ENCODE measurements at places on chromosomes 11 and 22.

- no peak for DNase-seq
These were observed 75.0 kb downstream of the JRKL start for GRCh38 chr11:96464700-96465307.

- no peak for DNase-seq
These were observed 4.3 kb downstream of the ZC3H12C start for GRCh38 chr11:110097459-110098012.

DNA sequence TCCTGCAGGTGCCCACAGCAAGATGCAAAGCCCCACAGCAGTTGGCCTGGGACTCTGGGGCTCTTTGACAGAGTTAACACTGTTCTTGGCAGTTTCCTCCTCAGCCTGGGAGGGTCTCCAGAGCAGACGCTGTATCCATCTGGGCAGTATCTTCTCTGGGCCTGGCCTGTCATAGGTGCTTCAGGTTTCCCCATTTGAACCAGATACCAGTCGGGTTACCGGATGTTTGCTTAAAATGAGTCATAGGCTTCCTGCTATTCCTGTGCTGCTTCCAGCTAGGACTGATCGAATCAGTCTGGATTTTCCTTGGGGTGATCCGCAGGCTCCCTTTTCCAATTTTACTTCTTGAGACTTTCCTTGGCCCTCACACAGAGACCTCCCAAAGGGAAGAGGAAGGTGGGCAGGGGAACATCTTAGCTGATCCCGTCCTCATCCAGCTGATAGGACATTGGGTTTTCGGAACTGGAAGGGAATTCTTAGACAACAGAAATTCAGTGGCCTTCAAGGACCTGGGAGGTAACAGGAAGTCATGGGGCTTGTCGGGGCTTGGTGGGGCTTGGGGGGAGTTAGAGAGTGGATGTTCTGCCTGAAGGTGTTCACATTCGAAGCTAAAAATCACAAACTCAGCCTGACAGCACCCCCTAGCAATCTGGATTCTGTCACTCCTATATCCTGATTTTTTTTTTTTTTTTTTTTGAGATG is 2.4 kb upstream of the RANGAP1 start:
- DNase-seq: no peak

- DNase-seq: no peak
These were observed 62.1 kb downstream of the TCF20 start for GRCh38 chr22:42208362-42208761.

DNA sequence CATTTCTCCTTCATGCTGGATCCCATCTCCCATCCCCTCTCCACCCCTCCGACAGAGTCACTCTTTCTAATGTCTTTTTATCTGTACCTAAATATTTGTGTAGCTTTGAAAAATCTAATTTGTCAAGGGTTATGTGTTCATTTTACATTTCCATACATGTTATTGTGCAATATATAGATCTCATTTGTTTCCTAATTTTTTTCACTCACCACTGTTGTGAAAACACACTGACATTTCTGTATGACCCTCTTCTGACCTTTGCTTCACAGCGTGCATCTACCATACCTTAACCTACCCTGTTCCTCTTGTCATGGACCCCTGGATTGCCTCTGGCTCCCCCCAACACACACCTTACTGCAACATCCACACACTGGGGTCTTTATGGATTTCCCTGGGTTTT is 942.9 kb downstream of the TBC1D22A start:
- DNase-seq: no peak

GRCh38 chr22:33372875-33373274 is 314.7 kb upstream of the SYN3 start:
- DNase-seq: no peak

DNA sequence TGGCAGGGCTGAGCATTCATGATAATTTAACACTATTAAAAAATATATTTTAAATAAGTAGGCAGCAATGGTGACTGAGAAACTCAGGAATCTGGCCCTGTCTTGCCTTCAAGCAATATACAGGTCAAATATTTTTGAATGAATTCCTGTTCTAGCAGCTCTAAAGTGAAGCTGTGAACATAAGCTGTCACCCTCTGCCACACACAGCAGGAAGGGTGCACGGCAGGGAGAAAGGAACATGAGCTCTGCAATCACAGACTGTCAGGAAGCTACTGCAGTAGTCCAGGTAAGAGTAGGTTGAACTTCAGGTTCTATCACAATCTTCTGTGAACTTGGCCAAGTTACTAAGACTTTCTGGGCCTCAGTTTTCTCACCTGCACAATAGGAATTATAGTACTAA is 114.8 kb downstream of the SERGEF start:
- no peak for DNase-seq

DNA sequence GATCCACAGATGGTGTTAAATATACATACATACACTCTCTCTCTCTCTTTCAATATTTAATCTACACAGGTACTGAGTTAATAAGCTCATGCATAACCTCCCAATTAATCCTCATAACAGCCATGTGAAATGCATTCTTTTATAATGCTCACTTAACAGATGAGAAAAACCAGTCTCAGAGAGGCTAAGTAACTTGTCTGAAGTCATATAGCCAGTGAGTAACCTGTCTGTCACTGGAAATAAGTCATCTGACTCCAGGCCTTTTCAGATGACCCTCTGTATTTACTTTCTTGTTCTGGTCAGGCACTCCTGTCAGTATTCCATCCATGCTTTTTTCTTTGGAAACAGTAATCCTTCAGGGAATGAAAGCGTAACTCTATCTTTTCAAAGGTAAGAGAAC is 594.0 kb upstream of the TENM4 start:
- DNase-seq: no peak

DNA sequence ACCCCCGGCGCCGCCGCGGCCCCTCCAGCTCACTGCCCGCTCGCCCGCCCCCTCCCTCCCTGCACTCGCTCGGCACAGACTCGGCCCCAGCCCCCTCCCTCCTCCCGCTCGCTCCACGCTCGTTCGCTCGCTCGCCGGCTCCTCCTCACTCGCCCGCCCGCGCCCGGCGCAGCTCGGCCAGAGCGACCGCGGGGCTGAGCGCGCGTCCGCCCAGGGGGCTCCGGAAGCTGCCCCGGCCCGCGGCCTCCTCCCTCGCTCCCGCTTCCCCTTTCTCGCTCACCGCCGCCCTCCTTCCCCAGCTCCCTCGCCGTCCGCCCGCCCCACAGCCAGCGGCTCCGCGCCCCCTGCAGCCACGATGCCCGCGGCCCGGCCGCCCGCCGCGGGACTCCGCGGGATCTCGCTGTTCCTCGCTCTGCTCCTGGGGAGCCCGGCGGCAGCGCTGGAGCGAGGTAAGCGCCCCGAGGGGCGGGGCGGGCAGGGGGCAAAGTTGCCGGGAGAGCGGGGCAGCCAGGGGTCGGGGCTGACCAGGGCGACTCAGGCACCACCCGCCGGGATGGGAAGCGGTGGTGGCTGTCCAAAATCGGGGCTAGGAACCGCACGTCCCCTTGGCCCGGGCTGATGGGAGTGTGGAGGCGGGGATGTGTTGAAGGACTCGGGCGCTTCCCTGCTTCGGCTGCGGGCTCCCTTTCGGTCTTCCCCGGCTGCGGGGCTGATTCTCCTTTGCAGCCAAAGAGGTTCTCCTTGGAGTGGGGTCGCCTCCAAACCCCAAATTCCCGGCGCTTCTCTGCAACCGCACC is at the start of gene SEZ6L:
TSS of gene SEZ6L (plus strand) at position 148 of the 797 bp plus-strand sequence. CDS start at position 356, 208 bp downstream.
- DNase-seq: no peak

DNA sequence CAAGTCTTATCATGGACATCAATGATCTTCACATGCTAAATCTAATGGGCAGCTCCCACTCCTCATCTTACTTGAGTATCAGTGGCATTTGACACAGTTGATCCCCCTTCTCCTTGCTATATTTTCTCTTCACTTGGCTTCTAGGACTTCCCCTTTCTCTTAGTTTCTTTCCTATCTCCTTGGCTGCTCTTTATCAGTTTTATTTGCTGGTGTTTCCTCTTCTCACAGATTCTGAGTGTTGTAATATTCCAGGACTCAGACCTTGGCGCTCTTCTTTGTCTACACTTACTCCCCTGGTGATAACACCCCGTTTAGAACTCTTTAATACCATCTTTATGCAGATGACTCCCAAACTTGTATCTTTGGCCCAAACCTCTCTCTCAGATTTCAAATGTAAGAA is 33.9 kb upstream of the RASSF10 start:
- no peak for DNase-seq

GRCh38 chr11:60813324-60813723 is 28.2 kb downstream of the MS4A10 start:
- DNase-seq: no peak
